ENCODE measurements at places on chromosomes 1 and 21.

DNA sequence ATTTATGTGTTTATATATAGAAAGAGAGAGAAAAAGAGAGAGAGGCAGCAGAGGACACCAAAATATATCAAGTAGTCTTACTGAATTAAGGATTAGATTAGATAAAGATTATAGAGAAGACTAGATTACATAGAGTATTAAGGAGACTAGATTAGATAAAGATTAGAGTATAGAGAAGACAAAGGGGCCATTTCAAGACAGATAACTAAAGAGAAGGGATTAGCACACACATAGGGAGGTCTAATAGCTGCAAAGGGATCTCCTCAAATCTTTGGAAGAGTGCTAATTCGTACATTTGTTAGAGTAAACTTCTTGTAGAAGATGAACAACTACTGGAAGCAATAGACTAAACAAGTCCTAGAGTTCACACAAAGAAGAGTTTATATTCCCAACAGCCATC lies 34.2 kb downstream of the OR6Y1 start:
- DNase-seq: no peak

DNA sequence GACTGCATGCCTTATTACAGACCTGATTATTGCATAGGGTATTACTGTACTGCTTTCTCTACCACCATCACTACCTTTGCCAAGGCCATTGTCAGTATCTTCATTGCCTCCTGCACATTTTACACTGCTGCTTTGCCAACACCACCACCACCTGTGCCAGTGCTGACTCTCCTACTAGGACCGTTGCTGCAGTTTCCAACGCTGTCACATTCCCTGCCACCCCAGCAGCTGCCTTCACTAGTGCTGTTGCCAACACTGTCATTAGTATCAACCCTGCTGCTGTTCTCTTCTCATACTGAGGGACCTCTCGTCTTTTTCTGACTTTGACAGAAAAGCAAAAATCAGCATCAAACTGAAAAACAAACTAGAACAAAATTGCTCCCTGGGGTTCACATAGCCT lies 394.9 kb upstream of the B3GALT2 start:
- no peak for DNase-seq

DNA sequence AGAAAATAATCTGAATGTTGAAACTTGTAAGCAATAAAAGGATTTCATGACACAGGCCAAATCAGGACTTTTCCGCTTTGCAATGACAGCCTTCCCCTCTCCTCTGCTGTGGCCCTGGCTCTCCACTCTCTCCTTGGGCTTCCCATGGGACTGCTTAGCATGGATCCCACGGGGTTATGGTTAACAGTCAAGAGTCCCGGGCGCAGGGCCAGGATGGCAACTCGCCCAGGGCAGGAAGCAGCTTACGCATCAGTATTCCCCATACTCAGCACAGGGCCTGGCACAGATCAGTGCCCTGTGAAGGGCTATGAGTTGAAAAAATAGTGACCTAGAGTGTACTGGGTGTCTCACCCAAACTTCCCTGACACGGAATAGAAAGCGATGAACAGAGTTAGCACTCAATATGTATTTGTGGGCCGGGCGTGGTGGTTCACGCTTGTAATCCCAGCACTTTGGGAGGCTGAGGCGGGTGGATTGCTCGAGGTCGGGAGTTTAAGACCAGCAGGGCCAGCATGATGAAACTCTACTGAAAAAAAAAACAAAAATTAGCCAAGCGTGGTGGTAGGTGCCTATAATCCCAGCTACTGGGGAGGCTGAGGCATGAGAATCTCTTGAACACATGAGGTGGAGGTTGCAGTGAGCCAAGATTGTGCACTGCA lies 29.1 kb upstream of the GRHL3 start:
- no peak for DNase-seq

DNA sequence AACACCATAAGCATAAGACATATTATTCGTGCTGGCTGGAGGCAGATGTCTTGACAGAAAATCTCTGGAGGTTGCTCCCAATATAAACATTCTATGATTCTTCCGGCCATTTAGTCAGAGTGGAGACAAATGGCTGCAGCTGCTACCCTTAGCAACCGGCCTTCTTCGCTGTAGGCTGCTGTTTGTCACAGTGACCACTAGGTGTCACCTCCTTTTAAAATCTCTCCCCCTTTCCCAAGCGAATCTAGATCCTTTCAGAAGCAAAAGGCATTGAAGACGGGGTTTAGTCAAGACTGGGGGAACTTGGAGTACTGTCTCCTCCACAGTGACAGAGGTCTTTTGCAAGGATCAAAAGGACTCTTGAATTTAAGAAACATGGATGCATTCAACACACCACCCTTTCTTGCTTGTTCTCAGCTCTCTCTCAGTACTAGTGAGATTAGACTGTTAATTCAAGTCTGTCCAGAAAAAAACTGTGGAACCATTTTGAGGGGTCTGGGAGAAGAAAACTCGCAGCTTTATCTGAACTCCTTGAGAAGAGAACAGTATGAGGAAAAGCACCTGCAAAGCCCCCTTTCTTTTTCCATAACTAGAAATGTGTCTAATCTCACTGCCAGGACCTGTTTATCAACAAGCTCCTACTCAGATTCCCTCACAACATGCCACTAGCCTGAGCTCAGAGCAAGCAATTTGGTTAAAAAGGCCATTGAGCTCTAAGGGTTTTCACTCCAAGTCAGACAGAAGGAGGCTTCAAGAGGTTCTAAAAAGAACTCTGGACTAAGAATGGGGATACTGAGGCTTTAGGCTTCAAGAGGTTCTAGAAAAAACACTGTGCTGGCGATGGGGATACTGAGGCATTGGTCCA lies 408.3 kb upstream of the PLXNA2 start:
- DNase-seq: no peak

DNA sequence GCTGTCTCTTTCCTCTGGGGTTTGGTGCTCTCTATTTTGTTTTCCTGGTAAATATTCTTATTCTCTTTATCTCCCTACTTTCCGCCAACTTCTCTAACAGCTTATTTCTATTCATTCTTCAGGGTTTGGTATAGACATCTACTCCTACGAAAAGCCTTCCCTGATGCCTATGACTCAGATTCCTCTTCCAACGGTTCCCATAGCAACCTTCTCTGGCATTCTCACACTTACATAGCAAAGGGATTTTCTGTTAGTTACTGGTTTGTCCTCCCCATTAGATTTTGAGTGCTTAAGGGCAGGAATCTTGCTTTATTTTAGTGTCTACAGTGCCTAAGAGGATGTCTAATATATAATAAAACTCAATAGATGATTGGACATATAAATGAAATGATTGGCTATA lies 407.6 kb upstream of the DEPDC1 start:
- DNase-seq: no peak

DNA sequence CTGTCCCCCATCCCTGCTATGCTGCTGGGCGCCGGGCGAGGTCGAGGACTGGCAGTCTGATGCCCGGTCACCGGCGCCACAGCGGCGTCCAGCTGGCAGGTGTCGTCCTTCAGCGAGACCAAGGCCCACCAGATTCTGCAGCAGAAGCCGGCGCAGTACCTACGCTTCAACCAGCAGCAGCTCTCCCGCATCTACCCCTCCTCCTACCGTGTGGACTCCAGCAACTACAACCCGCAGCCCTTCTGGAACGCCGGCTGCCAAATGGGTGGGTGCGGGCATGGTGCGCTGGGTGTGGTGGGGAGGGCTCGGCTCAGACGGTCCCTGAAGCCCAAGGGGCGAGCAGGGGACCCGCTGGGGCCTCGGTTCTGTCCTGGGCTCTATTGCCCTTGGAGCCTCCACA lies 20.7 kb downstream of the PLCH2 start:
- DNase-seq: no peak

DNA sequence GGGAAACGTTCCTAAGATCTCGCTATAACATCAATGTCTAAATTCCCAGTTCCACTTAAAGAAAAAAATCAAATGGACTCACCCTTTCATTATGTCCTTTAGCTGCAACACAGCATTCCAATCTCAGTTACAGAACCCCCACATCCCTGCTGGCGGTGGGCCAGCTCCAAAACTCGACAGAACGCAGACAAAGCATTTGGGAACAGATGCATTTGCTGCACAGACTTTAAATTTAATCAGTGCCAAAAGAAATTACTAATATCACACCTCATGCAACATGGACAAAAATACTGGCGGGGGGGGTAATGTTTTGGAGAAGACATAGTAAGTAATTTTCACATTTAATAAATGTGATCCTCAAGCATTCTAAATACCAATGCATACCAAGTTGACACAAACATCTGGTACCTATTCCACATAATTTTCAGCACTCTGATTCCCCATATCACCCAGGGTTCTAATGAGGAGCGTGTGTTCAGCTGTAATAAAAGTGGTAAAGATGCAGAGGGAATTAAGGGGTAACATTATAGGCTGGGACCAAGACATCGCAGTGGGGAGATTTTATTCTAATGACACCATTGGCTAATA lies 79.7 kb downstream of the TGFBR3 start:
- DNase-seq: no peak

DNA sequence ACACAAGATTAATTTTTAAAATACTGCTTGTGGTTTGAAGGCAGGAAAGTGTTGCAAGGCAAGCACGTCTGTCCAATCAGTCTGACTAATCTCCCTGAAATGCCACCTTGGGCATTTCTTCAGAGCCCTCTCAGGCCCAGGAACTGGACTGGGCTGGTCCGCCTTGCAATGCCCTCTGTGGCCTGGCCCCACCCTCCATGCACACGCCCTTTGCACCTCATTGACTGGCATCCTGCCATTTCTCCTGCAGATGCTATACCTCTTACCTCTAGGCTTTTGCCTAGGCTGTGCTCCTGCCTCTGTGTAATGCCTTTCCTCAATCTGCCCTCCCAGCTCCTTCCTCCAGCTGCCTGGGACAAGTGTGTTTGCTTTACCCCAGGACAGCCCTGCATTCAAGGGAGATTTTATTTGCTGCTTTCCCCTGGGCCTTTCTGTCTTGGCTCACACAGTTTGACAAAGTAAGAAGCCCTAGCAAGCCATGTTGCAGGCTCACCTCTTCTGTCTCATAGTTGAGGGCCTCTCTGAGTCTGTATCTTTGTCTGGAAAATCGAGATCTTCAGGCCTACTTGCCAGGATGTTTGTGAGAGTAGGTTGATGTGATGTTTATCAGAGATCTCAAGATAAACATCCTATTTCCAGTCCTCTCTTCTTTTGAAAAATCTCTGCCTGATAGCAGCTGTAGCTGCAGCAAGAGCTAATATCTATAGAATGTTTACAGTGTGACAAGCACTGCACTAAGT lies 149.2 kb upstream of the JUN start:
- DNase-seq: no peak

- DNase-seq: no peak
Measured at GRCh38 chr1:228378873-228379460, 27.7 kb downstream of the TRIM11 start.

- no peak for DNase-seq
Measured at GRCh38 chr1:97925151-97925550, 4.3 kb upstream of the DPYD start.

GRCh38 chr1:7152655-7153054 lies 367.4 kb downstream of the CAMTA1 start:
- no peak for DNase-seq

GRCh38 chr1:167670563-167670962 lies 40.5 kb downstream of the RCSD1 start:
- DNase-seq: no peak

GRCh38 chr1:90761781-90762589 lies 44.9 kb upstream of the BARHL2 start:
- no peak for DNase-seq

DNA sequence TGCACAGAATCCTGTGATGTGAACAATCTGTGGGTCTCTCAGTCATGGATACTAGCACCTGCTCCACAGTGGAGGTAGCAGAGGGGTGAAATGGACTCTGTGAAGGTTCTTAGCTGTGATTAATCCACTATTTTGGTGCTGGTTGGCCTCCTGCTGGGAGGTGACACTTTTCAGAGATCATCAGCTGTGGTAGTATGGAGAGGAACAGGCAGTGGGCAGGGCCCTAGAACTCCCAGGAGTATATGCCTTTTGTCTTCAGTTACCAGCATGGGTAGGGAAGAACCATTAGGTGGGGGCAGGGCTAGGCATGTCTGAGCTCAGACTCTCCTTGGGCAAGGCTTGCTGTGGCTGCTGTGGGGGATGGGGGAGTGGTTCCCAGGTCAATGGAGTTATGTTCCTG lies 54.0 kb upstream of the KCNJ15 start:
- no peak for DNase-seq

DNA sequence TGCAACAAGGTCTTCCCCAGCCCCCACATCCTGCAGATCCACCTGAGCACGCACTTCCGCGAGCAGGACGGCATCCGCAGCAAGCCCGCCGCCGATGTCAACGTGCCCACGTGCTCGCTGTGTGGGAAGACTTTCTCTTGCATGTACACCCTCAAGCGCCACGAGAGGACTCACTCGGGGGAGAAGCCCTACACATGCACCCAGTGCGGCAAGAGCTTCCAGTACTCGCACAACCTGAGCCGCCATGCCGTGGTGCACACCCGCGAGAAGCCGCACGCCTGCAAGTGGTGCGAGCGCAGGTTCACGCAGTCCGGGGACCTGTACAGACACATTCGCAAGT lies 3.8 kb downstream of the ZBTB18 start:
- DNase-seq: no peak

DNA sequence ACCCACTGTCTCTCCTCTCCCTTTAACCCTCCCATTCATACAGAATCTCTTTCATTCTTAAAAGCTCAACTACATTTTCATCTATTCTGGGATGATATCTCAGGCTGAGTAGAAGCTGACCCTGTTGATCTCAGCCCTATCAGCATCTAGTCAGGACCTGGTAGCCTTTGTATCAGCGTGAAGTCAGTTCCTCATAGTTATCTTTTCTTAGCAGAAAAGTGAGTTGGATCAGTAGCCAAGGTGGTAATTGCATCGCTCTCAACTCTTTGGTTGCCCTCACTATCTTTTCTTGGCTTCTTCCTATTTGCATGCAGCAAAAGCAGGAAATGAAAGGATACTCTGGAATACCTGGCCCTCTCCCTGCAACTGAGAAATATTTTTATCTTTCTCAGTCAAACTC lies 13.6 kb upstream of the GOLT1A start:
- DNase-seq: no peak

- no peak for DNase-seq
Measured at GRCh38 chr1:163877016-163877415, 555.3 kb downstream of the NUF2 start.

DNA sequence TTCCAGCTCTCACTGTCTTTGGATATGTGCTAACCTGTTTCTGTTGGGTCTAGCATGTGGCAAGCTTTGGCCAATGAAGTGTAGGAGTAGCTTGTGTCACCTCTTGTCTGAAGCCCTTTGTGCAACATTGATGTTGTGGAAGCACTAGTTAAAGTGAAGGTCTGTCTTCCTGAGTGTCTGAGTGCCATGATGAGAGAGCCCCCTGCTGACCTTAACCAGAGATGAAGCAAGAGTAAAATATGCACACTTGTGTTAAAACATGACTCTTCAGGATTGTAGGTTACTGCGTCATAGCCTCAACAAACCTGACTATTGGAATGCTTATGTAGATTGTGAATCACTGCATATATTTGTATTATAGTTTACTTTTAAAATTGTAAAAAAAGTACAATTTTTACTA lies 103.7 kb downstream of the NCAM2 start:
- no peak for DNase-seq

- no peak for DNase-seq
Measured at GRCh38 chr1:24387636-24388175, 25.9 kb downstream of the STPG1 start.

DNA sequence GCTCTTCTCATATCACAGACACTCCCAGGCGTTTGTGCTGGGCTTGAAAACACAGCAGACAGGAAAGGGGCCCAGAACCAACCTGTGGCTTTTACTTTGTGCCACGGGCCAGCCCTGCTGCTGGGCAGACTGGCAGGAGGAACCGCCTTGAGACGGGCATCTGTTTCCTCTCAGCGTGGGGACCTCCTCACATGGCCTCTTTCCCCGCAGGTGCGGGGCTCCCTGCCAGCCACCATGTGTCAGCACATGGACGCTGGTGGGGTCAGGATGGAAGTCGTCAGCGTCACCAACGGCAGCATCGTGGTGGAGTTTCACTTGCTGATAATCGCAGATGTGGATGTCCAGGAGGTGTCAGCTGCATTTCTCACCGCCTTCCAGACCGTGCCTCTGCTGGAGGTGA lies 47.8 kb downstream of the UMODL1 start:
- no peak for DNase-seq

Data from GM18507 (cell line).